HS-27A (cell line): ENCODE measurements at places on chromosomes 6 and 20.
A peak's percentile ranks its signal among the peaks of the same experiment; 100 is the strongest.

DNA sequence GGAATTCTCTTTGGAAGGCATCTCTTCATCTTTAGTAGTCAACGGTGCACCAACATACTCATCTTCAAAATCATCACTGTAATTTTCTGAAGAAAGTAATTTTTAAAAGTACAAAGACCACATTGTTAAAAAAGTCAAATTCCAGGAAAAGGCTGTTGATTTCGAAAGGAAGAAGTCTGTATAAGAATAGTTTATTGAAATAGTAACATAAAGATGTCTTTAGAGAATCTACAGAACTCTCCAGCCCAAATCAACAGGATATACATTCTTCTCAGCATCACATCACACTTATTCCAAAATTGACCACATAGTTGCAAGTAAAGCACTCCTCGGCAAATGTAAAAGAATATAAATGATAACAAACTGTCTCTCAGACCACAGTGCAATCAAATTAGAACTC, 23.4 kb downstream of the CEP162 start:
- no peak for DNase-seq

DNA sequence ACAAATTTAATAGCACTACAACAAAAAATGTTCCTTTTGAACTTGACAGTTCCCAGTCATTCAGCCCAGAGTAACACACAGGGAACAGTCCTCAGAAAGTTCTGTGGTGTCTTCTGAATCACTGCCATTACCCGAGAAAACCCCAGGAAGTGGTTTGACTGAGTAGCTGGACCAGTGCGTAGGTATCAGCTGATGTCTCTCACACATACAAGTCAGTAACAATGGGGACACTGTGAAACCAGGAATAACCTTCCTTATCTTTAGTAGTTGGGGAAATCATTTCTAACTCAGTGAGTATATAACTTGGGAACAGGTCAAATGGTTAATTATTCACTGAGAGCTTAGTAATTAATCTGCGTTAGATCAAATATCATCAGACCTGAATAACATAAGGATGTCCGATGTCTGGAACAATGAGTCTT, 73.1 kb downstream of the HIVEP2 start:
- DNase-seq: no peak

GRCh38 chr6:33935439-33936080, 131.8 kb upstream of the MLN start:
- DNase-seq: no peak

- DNase-seq: no peak
Observed at GRCh38 chr6:110439356-110439755, 24.0 kb upstream of the DDO start.

GRCh38 chr6:36340618-36341454, 4.1 kb upstream of the BNIP5 start:
- no peak for DNase-seq

DNA sequence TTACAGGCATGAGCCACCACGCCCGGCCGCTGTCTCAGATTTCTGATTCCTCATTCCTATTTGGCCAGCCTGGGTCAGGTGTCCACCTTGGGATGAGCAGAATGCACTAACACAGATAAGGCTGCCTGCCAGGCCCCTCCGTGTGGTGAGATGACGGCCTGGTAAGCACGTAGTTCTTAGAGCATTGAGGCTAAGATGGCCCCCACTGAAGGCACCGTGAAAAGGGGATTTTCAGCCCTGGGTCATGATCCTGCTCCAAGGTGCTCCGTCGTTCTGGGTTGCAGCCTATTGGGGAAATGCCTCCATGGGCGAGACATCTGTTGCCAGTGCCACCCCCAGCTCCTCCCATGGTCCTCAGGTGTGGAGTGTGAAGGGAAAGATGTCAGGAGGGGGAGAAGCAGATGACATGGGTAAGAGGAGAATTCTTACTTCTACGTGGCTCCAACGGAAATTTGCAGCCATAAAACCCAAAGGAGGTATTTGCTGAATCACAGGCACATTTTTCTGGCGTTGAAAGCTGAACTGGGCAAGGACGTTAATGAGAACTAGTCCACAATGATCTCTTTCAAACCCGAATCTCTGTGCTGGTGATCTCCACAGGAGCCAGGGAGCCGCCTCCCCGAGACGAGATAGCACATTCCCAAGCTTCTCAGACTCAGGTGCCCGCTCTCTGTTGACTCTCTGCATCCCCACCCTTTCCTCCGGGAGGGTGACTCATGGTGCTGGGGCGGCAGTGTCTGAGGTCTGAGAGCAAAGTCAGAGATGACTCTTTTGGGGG, 34.0 kb upstream of the BMP6 start:
- DNase-seq: no peak

- no peak for DNase-seq
Observed at GRCh38 chr6:140480852-140481251, 1106.4 kb upstream of the CITED2 start.

GRCh38 chr6:109118337-109118736, 23.0 kb downstream of the CEP57L1 start:
- no peak for DNase-seq

DNA sequence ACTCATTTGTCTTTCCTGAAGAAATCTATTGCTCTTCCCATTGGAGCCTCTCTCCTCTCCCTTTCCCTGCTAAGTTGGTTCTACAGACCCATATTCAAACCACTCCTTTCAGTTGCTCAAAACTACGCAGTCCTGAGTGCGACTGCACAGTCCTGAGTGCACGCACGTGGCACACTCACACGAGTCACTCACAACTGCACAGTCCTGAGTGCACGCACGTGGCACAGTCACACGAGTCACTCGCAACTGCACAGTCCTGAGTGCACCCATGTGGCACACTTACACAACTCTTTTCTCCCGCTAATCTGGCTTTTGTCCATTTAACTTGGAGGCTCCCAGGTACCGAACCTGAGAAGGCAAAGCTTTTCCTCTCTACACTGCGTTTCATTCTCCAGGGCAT, 159.7 kb downstream of the RNASET2 start:
- no peak for DNase-seq

DNA sequence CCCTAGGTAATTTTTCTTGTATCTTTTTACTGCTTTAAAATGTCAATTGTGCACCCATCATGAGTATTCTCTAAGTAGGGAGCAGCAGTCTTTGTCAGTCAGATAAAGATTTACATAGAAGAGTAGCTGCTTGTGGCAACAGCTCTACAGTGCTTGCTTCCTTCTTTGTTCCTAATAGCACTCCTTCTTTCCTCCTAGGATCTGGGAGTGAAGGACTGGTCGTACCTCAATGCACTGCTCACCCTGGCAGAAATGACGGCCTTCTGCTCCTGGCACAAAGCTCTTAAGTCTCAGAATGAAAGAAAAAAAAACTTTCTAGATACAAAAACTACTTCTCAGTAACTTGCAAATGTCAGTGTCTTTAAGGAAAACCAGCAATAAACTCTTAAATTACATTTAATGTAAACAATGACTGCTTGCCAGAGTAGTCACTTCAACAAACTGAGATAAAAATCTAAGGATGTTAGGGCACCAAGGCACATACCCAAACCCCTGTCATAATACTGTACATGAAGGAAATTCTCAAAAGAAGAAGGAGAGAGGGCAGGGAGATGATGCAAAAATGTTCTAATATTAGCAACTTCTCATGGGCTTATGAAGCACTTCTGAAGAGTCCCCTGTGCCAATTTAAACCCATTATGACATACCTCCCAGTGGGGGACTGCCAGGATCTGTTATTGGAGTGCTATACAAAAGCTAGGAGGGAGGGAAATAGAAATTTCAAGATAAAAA, 34.0 kb downstream of the NCOA6 start:
- no peak for DNase-seq

DNA sequence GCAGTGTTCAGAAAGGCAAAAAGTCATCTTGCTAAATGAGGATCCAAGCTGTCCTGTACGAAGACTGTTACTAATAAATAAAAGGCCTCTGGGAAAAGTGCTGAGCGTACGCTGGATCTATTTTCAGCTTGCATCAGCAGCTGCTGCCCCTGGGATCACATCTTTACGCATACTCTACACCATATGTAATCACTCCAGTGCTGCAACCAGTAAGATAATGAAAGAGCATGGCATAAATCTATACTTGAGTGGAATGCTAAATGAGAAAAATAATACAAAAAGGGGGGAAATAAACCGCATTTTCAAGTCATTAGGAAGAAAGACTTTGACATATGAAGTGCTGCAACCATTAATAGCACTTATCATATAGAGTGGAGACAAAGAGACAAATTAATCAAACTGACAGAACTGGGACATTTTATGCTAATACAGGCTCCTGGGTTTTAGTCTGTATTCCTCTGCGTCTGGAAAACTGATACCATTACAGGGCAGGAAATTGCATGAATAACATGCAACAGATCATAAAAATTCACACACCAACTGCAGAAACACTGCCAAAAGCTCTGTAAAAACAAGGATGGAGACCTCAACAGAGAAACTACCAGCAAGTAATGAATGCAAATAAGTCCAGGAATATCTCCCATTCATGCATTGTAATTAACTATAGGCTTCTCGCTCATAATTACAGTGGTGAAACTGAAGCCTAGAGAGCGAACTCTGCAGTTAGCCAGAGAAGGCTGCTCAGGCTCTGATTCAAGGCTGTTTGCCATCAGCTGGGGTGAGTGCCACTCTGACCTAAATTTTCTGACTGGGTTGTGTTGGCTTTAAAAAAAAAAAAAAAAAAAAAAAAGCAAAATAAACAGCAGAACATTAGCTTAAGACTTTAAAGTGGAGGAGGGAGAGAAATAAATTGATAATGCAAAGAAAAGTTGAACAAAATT, 83.8 kb downstream of the GJA10 start:
- DNase-seq: no peak

GRCh38 chr6:119110601-119111548, 32.4 kb upstream of the FAM184A start:
- peak; percentile 26 for DNase-seq

DNA sequence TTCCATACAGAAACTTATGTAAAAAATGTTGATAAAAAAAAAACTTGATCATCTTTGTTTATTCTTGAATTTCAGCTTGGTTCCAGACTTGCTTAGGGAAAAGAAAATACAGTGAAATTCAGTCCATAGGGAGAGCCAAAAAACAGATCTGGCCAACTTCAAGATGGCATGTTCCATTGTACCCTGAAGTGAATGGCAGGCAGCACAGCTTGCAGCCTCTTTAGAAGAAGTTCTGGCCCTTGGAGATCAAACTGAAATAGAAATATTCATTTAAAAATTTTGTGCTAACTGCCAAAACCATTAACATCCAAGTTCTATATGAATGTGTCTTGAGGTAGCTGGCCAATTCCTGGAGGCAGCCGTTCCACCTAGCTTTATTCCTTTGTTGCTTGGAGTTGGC, 448.4 kb downstream of the EPM2A start:
- no peak for DNase-seq

- DNase-seq: no peak
Observed at GRCh38 chr20:53910351-53911002, 159.9 kb downstream of the BCAS1 start.

DNA sequence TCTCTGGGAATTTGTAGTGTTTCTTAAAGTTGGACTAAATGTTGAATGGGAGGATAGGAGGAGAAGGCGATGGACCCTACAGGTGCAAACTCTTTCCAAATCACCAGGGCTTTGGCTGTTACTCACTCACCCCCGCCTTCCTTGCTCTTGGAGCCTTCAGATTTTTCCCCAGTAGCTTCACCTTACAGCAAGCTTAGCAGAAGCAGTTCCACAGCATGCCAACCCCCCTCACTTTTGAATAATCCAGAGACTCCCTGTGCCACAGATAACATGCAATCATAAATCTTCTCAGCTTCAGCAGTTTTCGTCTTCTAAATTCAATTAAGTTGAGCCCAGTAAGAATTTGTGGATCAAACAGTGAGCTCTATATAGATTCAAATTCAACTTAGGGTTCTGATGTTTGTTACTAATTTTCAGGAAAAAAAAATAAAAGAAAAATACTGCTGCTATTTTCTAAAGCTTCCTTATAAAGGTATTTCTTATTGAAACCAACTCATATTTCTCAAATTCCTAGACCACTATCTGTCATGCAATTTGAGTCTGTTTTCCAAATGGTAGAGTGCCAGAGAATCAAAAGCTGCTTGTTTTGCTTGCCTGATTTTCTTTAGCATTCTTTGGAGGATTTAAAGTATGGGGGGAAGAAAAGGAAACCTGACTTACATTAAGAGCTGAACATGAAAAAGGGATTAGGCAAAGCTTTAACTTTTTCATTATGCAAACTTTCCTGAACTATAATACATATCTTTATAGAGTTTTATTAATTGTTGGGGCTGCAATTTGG, 166.4 kb downstream of the EYA4 start:
- no peak for DNase-seq

- no peak for DNase-seq
Observed at GRCh38 chr6:90107771-90108282, 188.8 kb downstream of the BACH2 start.

GRCh38 chr6:27242589-27243265, 4.8 kb upstream of the PRSS16 start:
- no peak for DNase-seq

DNA sequence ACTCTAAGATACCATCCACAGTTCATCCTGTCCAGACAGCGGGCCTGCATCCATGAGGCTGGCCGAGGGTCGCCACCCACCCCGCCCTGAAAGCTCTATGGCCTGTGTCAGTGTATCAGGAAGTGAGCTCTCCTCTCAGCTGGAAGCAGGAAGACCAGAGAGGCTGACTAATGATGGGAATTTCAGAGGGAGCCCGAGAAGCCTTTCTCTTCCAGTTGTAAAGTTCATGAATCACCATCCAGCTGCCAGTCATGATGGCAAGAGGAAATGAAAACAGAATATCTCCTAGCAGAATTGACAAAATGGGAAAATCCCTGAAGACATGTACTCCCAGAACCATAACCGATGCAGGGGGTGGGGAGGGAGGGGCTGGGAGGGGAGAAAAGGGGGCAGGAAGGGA, 109.6 kb upstream of the RPS6KA2 start:
- no peak for DNase-seq

- DNase-seq: no peak
Observed at GRCh38 chr20:37123441-37123840, 27.6 kb upstream of the RBL1 start.

GRCh38 chr6:69795469-69796072, 1.2 kb downstream of the LMBRD1 start:
- DNase-seq: no peak

- no peak for DNase-seq
Observed at GRCh38 chr6:152700427-152700826, 2.7 kb downstream of the MYCT1 start.

DNA sequence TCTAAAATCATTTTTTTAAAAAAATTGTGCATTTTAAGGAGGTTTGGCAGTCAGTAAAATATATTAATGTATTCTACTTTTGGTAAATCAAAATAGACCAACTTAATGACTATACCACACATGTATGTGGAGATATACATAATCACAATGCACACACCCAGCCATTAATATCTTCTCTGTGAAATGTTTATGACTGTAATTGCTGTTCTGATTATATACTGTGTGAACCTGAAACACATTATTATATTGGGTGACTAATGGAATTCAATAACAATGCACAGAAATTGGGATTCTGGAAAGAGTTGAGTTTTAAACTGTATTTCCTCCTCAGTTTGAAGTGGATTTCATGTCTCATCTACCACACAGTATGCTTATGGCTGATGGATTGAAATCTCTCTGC, 233.6 kb downstream of the PLCB1 start:
- DNase-seq: no peak
